ENCODE measurements at places on chromosomes 11 and 22.

- DNase-seq, result no peak
These were observed 597.4 kb downstream of the LUZP2 start for GRCh38 chr11:25094085-25094802.

DNA sequence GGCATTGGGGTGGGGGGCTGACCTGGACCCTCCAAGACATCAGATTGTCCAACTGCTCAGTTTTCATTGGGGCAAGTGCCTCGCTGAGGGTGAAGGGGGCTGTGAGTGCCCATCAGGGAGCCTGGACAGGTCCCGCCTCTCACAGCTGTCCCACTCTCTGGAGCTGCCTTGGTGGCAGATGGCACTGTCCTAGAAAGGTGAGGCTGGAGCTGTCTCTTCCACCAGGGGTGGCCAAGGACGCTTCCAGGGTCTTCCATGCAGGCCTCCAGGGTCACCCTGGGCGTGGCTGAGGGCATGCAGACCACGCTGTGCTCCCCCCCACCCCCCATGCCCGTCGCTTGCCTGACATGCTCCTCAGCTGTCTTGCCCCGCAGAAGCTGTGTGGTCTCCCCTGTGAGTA is 53.5 kb upstream of the CCDC188 start:
- no peak for DNase-seq

- no peak for DNase-seq
These were observed 193.1 kb downstream of the DSCAML1 start for GRCh38 chr11:117603932-117604331.

- no peak for DNase-seq
These were observed 88.3 kb downstream of the C22orf31 start for GRCh38 chr22:28973352-28973751.

DNA sequence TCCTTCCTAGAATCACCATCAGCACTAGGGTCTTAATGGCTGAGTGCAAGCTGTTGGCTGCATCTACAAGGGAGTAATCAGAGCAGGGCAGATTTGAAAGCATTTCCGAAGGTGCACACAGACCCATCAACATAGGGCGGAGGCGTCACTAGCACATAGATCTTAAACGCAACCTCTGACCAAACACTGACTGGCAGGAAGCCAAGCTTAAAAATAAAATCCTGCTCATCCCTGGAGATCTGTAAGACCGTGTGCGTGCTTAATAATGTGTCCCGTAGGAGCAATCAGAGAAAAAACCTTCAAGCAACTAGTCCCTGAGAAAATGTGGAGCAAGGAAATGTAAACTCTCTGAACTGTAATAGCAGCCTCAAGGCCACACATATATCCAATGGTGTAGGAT is 470.5 kb downstream of the ETS1 start:
- no peak for DNase-seq

DNA sequence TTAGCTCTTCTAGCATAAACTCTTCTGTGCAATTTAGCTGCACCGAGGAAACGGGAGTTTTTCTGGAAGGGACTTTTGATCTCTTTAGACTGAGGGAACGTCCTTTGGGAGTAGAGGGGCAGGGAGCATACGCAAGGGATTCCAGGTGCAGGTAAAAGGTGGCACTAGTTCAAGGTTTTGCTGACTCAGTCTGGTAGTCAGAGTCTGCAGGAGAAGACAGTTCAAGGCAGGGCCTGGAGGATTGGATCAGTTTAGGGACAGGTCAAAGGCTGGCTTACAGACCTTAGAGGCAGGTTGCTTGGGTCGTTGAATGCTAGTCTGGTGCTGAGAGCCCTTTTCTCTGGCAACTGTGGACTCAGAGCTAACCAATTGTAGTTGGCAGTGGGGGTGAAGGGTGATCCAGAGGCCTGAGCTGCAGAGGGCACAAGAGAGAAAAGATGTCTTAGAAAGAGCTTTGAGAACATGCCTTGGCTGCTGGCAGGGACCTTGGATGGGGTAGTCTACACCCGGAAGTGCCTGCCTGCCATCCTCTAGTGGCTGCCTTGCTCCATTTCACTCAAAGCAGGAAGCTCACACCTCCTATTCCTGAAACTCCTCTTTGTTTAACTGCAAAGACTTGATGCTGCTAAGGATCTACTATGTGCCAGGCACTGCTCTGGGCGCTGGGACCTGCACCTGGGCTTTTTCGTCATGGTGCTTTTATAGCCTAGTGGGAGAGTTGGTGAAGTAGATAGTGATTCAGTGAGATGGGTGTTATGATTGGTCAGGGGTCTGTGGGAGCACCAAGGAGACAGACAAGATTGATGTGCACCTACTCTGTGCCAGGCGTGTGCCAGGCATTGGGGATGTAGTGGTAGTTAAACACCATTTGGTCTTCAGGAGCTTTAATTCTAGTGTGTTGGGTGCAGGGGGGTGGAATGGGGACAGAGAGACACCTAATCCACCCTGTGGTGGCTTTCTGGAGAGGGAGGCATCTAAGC is 17.1 kb downstream of the MIAT start:
- DNase-seq, result peak; percentile 38

GRCh38 chr11:45653277-45653676 is 12.1 kb downstream of the CHST1 start:
- DNase-seq, result no peak

DNA sequence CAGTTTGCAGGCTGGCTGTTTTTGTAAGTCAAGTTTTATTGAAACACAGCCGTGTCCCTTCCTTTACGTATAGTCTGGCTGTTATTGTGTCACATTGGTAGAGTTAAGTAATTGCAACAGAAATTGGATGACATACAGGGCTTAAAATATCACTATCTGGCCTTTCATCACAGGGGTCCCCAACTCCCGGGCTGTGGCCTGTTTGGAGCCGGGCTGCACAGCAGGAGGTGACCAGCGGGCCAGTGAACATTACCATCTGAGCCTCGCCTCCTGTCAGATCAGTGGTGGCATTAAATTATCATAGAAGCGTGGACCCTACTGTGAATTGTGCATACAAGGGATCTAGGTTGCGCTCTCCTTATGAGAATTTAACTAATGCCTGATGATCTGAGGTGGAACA is 31.7 kb downstream of the EXT2 start:
- no peak for DNase-seq

GRCh38 chr22:39414886-39415285 is 15.3 kb downstream of the TAB1 start:
- no peak for DNase-seq

DNA sequence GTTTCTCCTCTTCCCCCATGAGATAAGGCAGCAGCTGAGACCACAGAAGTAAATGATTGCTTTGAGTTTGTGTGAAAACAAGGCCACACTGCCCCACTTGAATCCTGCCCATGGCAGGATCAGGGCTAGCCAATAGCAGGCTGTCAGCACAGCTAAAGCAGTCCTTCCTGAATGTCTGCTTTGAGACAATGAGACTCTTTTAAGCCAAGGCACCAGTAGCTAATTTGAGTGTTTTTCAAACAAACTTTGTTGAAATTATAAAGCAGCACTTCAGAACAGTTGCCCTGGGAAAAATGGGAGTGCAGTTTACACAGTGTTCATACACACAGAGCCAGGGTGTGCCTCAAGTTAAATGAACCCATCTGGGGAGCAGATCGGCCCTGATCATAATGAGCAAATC is 103.5 kb upstream of the OR5AK2 start:
- DNase-seq, result peak; percentile 51

- DNase-seq, result peak; percentile 74
These were observed 15.6 kb upstream of the INCENP start for GRCh38 chr11:62108017-62108750.

DNA sequence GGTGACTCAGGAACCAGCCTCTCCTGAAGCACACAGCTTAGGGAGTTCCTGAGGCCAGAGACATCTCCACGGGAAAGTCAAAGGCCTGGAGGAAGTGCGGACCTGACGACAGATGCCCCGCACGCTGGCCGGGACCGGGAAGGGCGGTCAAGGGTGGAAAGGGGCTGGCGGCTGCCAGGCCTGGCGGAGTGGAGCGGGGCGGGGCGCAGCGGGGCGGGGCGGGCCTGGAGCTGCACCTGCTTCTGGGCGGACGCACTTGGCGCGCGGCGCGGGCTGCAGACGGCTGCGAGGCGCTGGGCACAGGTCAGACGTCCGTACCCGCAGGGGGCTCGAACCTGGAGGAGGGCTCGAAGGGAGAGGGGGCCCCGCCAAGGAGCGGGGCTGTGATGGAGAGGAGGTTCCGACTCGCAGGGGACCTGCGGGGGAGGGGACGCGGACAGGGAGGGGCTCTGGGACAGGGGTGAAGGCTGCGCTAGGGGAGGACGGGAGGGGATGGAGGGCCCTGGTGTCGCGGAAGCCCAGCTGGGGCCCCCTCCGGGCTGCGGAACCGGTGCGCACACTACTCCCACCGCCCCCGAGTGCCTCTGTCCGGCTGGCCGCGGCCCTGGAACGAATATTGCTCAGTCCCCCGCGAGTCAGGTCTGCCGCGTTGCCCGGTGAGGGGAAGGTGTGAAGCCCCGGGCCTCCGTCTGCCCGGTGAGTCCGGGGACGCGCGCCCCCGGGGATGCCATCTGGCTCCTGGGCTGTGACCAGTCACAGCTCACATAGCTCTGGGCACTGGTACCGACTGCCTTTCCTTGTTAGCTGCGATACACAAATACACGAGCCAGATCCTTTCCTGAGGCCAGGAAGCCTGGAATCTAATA is at the start of gene TMEM45B:
Gene TMEM45B, plus strand, starts transcription at position 253 of the 866 bp plus-strand sequence. CDS start 36,635 bp downstream, outside the sequence.
- no peak for DNase-seq

DNA sequence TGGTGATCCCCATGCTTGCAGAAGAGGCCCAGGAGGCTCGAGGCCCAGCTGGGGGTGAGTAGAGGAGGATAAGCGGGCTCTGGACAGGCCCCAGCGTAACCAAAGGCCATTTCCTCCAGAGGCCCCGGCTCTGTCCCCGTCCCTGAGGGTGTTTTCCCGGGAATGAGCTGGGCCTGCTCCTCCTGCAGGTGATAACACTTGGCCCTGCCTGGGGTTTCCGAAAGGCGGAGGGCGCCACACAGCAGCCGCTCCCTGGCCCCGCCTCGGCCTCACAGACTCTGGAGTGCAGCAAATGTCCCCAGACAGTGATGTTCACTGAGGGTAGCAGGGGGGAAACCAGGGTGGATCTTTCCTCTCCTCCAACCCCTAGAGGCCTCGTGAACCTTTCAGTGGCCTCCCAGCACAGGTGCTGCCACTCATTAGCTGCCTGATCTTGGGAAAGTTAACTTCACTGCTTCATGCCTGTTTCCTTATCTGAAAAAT is 10.5 kb upstream of the MGAT3 start:
- DNase-seq, result no peak

Data from epithelial cell of esophagus (primary cell).